ENCODE measurements at places on chromosomes 2 and 18. TPM values are rescaled to one million over a fixed set of nuclear protein-coding genes. Genes with fewer than 3 reads are reported as not detected.

The ZC3H8 gene
- 14.2 TPM for total RNA-seq

GRCh38 chr2:101823859-101824258 lies 126.4 kb downstream of the MAP4K4 start:
- no peak for DNase-seq

The CNDP1 gene
- not detected for total RNA-seq

The CPO gene
- total RNA-seq, result not detected

DNA sequence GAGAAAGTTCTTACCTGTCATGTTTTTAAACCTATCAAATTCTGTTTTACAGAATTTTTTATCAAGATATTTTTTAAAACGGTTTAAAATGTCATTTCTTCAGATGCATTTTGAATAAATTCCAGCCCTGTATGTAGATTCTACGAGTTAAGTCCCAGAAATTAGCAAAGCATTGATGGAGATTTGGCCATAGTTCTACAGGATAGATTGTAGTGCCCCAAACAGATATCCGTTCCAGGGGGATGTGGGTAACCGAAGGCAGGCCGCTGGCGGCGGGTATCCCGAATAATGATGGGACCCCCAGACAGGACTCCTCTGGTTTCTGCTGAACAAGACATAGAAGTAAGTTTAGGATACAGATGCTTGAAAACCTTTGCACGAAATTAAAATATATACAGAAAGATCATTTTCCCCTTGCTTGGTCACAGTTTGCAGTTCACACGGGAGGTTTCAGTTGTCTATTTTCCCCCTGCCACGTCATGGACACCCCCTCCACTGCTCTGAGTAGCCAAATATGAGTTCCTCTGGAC lies 755 bp downstream of the NOL4 start:
- DNase-seq, result peak; percentile 6

All from neural progenitor cell (in vitro differentiated cells).